ENCODE measurements at places on chromosomes 5 and 9. TPM values are rescaled to one million over a fixed set of nuclear protein-coding genes. Genes with fewer than 3 reads are reported as not detected.

DNA sequence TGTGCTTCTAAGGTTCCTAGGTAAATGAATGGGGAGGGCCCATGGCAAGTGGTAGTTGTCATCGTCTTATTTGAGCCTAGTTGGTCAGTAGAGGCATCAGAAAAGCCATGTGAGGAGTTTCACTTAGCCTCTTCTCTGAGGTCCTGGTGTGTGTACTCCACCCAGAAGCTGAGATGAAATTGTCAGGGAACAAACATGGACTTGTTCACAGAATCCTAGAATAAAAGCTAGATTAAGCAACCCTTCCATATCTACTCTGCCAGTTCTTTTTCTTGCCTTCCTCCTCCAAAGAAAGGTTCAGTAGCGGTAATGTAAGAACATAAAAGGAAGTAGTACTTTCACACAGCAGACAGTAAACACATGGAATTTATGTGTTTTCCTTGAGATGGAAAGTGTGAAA lies 70.4 kb downstream of the ARHGAP26 start:
- H3K4me3 ChIP-seq = no peak overlapping the region
- H3K27ac ChIP-seq = peak overlapping the region; percentile 45
- H3K4me1 ChIP-seq = peaks cover 46% of the 10 kb centered on the region
- H3K36me3 ChIP-seq = no peaks in the 10 kb centered on the region

- H3K4me1 ChIP-seq = no peaks in the 10 kb centered on the region
- no peaks in the 10 kb centered on the region for H3K27me3 ChIP-seq
- H3K27ac ChIP-seq = no peak overlapping the region
- DNase-seq = no peak
- no peaks in the 10 kb centered on the region for H3K36me3 ChIP-seq
Observed at GRCh38 chr5:157556615-157557418, 18.8 kb downstream of the ADAM19 start.

DNA sequence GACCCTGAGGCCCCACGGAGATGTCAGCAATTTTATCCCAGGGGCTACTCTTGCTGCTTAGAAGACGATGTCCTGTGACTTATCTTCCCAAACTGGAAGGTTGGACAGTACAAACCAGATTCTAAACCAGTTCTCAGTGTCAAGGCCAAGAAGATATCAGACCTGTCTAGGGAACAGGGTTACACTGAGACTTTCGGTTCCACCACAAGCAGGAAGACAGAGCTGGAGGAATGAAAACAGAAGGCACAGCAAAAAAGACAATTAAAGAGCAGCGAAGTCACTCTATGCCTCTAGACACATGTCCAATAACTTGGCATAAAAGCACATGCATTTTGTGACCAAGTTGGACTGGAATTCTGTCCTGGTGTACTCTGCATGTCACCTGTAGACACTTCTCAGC lies 73.4 kb upstream of the TMEM252 start:
- no peaks in the 10 kb centered on the region for H3K36me3 ChIP-seq
- DNase-seq = no peak
- H3K27me3 ChIP-seq = no peaks in the 10 kb centered on the region
- no peak overlapping the region for H3K27ac ChIP-seq
- no peak overlapping the region for H3K4me3 ChIP-seq

DNA sequence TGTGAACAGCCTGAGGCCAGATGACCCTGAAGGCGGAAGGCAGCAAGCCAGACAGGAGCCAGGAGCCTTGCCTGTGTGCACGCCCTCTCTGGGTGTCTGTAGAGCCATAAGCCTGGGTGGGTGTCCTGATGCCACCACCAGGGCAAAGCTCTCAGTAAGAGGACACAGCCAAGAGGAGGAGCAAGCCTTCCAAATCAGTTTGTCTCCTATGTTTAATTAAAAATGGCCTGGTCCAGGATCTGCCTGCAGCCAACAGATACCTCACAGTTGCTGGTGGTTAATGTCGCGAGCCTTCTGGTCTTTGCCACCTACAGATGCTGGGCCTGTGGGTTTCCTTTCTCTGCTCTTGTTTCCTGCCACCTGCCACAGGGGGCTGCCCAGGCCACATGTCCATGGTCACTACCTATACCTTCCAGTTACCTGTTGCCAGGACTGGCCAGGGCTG lies 56.9 kb downstream of the SYK start:
- H3K27ac ChIP-seq = no peak overlapping the region
- no peaks in the 10 kb centered on the region for H3K4me1 ChIP-seq
- H3K27me3 ChIP-seq = no peaks in the 10 kb centered on the region

DNA sequence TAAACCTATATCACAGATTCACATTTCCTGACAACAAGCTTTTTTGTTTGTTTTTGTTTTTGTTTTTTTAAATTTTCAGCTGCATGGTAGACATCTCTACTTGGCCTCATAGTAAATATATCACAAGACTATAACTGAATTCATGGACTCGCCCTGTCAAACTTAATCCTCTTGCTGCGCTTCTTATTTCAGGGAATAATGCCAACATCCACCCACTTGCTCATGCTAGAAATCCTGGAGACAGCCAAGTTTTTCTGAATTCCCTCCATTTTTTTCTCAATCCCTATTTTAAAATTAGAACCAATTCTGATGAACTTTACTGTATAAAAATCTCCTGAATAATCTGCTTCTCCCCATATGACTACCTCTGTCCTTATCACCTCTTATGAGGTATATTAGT lies 283.6 kb upstream of the RPS23 start:
- no peaks in the 10 kb centered on the region for H3K4me1 ChIP-seq
- H3K27me3 ChIP-seq = no peaks in the 10 kb centered on the region
- no peak overlapping the region for H3K4me3 ChIP-seq
- H3K27ac ChIP-seq = no peak overlapping the region
- no peaks in the 10 kb centered on the region for H3K36me3 ChIP-seq

The ISCA1 gene
- 19.9 TPM for total RNA-seq

DNA sequence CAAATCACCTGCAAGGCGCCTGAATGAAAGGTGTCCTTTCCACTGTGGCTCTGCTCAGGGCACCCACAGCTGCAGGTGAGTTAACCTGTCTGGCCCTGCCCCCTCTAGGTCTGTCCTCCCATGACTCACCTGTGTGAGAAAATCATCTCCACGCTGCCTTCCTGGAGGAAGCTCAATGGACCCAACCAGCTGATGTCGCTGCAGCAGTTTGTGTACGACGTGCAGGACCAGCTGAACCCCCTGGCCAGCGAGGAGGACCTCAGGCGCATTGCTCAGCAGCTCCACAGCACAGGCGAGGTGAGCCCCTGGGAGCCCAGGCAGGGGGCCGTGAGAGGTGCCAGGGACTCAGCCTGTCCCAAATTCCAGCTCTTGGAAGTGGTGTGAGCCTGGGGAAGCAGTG lies 23.0 kb upstream of the CTSL start:
- H3K4me3 ChIP-seq = no peak overlapping the region
- no peak for DNase-seq
- H3K36me3 ChIP-seq = no peaks in the 10 kb centered on the region
- no peak overlapping the region for H3K27ac ChIP-seq
- H3K27me3 ChIP-seq = no peaks in the 10 kb centered on the region

- no peak overlapping the region for H3K27ac ChIP-seq
- no peak overlapping the region for H3K4me3 ChIP-seq
- 0 out of 2 replicates have a peak, but pooled peaks cover 2% of the 10 kb centered on the region for H3K36me3 ChIP-seq
- DNase-seq = no peak
- no peaks in the 10 kb centered on the region for H3K4me1 ChIP-seq
Observed at GRCh38 chr5:172096207-172096940, 89.9 kb upstream of the FBXW11 start.

DNA sequence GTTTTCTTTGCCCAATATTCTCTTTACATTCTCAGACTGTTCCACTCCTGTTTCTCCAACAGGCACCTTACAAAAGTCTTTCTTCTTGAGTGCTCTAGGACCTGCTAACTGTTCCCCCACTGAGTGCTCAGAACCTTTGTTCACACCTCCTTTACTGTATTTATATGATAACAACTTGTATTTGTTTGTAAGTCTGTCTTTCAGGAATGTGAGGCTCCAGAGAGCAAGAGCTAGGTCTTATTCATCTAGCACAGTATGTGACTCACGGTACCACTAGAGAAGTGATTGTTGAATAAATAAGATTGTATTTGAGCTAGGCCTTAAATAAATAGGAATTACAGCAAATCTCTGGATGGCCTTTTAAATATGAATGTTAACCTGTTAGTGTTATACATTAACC lies 42.5 kb upstream of the MYOT start:
- no peaks in the 10 kb centered on the region for H3K4me1 ChIP-seq
- H3K27ac ChIP-seq = no peak overlapping the region
- no peak overlapping the region for H3K4me3 ChIP-seq
- peak; percentile 2 for DNase-seq
- no peaks in the 10 kb centered on the region for H3K27me3 ChIP-seq

DNA sequence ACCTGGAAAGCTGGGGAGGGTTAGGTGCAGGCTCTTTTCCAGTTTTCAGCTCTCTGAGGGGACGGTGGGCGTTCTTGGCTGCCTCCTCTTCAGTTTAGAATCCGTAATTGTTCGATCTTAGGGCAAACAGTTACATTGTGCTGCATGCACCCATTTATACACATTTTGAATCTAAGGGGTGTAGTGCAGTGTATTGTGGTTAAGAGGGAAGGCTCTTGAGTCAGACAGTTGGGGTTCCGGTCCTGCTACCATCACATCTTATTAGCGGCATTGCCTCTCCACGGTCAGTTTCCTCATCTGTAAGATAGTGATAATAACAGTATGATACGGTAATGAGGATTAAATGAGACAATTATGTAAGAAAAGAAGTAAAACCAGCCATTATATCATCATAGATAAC lies 625 bp downstream of the EXOSC2 start:
- H3K4me3 ChIP-seq = peak overlapping the region; percentile 99
- H3K27ac ChIP-seq = peak overlapping the region; percentile 97
- H3K27me3 ChIP-seq = no peaks in the 10 kb centered on the region
- DNase-seq = no peak

GRCh38 chr9:17171309-17172094 lies 36.7 kb downstream of the CNTLN start:
- H3K27ac ChIP-seq = no peak overlapping the region
- DNase-seq = no peak
- no peaks in the 10 kb centered on the region for H3K27me3 ChIP-seq
- no peaks in the 10 kb centered on the region for H3K36me3 ChIP-seq
- no peak overlapping the region for H3K4me3 ChIP-seq
- H3K4me1 ChIP-seq = no peaks in the 10 kb centered on the region

DNA sequence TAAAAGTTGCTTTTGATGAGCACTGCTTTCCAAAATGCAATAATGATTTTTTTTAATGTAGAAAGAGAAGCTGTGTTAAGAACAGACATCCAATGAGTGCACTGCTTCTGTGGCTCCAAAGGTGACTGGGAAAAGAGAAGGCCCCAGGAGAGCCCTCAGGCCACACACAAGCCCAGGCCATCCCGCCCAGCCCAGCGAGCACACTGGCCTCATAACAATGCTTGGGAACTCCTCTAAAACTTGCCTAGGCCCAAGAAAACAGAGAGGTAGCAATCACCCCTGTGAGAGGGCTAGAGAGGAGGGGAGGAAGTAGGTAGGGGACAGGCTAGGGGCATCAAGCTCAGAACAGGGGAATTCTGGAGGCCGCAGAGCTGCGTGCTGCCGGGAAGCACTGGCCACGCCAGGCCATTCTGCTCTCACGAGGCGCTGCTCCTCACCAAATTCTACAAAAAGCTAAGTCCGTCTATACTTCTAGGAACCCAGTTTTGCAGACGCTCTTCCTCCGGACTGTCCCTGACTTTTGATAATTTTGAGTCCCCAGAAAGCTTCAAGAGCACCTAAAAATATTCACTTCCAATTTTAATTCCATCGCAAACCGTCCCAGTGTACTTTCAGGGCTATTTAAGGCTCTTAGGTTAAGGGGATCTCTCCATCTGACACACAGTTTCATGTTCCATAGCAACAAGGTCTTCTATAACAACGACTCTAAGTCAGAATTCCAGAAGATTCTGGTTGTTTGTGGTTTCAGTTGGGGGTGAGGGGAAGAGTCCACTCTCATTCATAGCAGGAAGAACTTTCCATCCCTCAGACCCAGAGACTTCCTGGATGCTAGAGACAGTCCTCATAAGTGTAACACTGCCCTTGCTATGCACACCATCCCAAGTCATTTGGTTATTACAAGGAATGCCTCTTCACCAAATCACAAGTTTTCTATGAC lies 51.0 kb downstream of the HABP4 start:
- H3K36me3 ChIP-seq = no peaks in the 10 kb centered on the region
- no peak overlapping the region for H3K4me3 ChIP-seq
- DNase-seq = no peak
- H3K4me1 ChIP-seq = no peaks in the 10 kb centered on the region
- no peaks in the 10 kb centered on the region for H3K27me3 ChIP-seq
- H3K27ac ChIP-seq = no peak overlapping the region

The GPX3 gene
- 8.5 TPM for total RNA-seq

DNA sequence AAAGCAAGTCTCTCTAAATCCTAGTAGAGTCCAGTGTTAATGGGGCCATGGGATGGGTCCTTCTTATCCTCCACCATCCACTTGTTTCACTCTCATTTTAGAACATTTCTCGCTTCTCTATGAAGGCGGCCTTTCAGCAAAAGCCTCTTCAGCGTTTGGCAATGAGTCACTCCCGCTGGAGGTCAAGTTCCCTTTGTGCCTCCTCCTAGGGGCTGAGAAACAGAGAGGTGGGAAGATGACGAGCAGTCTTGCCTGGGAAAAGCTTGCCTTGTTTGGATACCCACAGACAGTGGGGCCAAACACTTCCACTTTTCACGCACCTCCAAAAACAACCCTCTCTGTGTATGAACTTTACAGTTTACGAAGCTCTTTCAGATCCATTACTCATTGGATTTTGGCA lies 168.8 kb downstream of the GABBR2 start:
- H3K27me3 ChIP-seq = no peaks in the 10 kb centered on the region
- H3K36me3 ChIP-seq = no peaks in the 10 kb centered on the region
- H3K4me1 ChIP-seq = no peaks in the 10 kb centered on the region

The PRDM9 gene
- not detected for total RNA-seq

The PCDHB12 gene
- total RNA-seq = 0.44 TPM

DNA sequence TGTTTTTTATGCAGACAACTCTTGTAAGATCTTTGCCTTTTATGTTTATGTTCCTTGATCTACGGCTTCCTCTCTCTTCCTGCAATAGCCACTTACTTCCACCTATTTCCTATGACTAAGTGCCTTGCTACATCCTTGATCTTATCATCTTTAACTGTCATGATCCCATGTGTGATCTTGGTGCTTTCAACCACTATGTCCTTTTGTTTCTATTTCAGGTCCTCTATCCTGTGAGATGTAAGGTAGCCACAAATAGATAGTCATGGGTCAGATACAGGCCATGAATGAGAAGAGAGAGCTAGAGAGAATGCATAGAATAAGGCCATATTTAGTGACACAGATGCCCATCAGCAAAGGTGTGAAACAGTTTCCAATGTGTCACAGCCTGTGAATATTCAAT lies 243.6 kb upstream of the HAPLN1 start:
- H3K27me3 ChIP-seq = no peaks in the 10 kb centered on the region
- H3K4me1 ChIP-seq = no peaks in the 10 kb centered on the region
- no peak overlapping the region for H3K4me3 ChIP-seq

- no peaks in the 10 kb centered on the region for H3K36me3 ChIP-seq
- H3K4me1 ChIP-seq = peaks cover 18% of the 10 kb centered on the region
- no peaks in the 10 kb centered on the region for H3K27me3 ChIP-seq
- H3K4me3 ChIP-seq = no peak overlapping the region
- DNase-seq = no peak
Observed at GRCh38 chr5:134450374-134450773, 38.7 kb upstream of the CDKN2AIPNL start.

The CRB2 gene
- total RNA-seq = 0.05 TPM

- no peaks in the 10 kb centered on the region for H3K4me1 ChIP-seq
- no peak overlapping the region for H3K27ac ChIP-seq
- no peaks in the 10 kb centered on the region for H3K27me3 ChIP-seq
- DNase-seq = no peak
- H3K4me3 ChIP-seq = no peak overlapping the region
- H3K36me3 ChIP-seq = no peaks in the 10 kb centered on the region
Observed at GRCh38 chr5:116509483-116510244, 65.0 kb downstream of the SEMA6A start.

GRCh38 chr9:106025453-106025852 lies 331.1 kb downstream of the TMEM38B start:
- H3K4me3 ChIP-seq = no peak overlapping the region
- no peaks in the 10 kb centered on the region for H3K27me3 ChIP-seq
- DNase-seq = no peak
- no peaks in the 10 kb centered on the region for H3K4me1 ChIP-seq
- no peak overlapping the region for H3K27ac ChIP-seq

The PCDHB3 gene
- total RNA-seq = 0.92 TPM
